ENCODE measurements at places on chromosomes 16 and 17. TPM values are rescaled to one million over a fixed set of nuclear protein-coding genes. Genes with fewer than 3 reads are reported as not detected.
A peak's percentile ranks its signal among the peaks of the same experiment; 100 is the strongest.

DNA sequence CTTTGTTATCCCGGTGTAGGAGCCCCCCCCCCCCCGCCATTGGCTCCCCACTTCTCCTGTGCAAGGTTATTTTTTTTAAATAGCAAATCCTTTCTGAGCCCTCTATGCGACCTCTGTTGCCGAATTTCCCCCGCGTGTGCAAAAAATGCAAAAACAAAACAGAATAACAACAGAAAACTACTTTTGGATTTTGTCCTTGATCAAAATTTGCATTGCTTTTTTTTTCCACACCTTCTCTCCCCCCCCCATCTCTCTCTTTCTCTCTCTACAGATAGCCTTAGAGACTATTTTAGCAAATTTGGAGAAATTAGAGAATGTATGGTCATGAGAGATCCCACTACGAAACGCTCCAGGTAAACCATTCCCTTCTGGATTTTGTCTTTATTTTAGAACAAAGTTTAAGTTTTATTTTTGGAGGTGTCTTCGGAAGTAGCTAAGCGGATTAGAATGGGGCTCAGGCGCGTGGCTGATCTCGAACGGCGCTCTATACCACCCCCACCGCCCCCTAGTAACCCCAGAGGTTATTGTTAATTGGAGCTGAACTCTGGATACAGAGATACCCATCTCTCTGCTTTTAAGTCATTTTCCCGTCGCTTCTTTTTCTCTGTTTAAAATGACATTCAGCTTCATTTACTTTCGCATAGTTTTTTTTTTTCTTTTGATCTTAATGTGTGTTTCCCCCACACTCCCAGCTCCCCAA is 1.0 kb downstream of the MSI2 start:
- peaks cover 7% of the 10 kb centered on the region for H3K36me3 ChIP-seq
- no peaks in the 10 kb centered on the region for H3K27me3 ChIP-seq
- no peak overlapping the region for H3K27ac ChIP-seq
- H3K4me1 ChIP-seq: peaks cover 16% of the 10 kb centered on the region

DNA sequence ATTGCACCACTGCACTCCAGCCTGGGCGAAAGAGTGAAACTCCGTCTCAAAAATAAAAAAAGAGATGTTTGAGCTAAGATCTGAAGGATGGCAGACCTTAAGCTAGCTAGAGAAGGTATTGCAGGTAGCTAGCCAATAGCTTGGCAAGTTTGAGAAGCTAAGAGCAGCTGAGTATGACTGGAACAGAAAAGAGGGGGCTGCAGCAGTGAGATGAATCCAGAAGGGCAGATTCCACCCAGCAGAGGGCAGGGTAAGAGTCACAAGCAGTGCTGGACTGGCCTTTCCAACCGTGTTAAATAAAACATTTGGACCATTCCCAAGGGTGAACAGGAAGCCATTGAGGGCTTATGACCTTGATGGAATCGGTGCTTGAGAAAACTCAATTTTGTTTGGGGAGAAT is 5.7 kb upstream of the PHAF1 start:
- H3K27ac ChIP-seq: no peak overlapping the region
- no peaks in the 10 kb centered on the region for H3K4me1 ChIP-seq
- no peak overlapping the region for H3K4me3 ChIP-seq

The PPP1R1B gene
- 3.1 TPM for total RNA-seq

DNA sequence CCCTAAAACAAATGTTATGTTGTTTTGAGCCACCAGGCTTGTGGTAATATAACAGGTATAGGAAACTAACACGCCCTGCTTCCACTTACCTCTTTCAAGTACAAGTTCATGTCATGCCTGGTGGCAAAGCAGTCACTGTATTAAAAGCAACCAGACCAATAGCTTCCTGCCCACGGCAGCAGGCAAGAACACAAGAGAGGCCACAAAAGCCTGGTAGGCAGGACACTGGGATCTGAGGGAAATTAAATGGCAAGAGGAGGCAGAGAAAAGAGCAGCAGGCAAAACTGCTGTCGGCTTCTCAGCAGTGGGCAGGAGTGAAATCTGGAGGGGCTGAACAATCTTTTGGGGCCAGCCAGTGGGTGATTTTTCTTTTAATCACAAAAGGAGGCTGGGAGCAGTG is 2.2 kb downstream of the CYTH1 start:
- H3K4me3 ChIP-seq: no peak overlapping the region
- peaks cover 14% of the 10 kb centered on the region for H3K4me1 ChIP-seq
- H3K36me3 ChIP-seq: no peaks in the 10 kb centered on the region
- no peak overlapping the region for H3K27ac ChIP-seq

DNA sequence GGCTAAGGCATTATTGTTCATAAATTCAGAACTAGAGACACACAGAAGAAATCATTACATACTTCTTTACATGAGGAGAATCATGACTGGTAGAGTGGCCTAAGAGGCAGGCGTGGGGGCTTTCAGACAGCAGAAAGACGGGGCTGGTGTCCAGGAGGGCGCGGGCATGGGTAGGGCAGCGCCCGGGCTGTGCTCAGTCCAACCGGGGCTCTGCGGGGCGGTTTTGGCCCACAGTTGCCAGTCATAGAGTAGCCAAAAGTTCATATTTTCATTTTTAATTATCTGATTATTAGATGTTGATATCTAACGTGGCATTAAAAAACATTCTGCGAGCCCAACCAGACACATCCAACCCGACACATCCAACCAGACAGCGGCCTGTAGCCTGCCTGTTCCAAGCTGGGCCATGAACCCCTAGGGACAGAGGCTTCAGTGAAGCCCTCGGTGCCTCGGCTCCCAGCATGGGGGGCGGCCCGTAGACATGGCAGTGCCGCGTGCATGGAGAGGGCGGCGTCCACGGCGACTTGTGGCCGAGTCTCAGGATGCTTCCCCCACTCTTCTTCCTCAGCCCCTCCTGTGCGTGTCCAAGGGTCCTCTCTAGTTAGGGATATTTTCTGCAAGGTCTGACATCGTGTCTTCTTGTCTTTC is 162.4 kb upstream of the CHMP6 start:
- no peak for DNase-seq
- peak overlapping the region; percentile 31 for H3K27ac ChIP-seq
- H3K4me1 ChIP-seq: peaks cover 49% of the 10 kb centered on the region
- peaks cover 15% of the 10 kb centered on the region for H3K36me3 ChIP-seq
- H3K27me3 ChIP-seq: no peaks in the 10 kb centered on the region

GRCh38 chr16:27240948-27241531 is 27.5 kb downstream of the NSMCE1 start:
- no peaks in the 10 kb centered on the region for H3K27me3 ChIP-seq
- peak; percentile 27 for DNase-seq
- H3K4me1 ChIP-seq: peaks cover 42% of the 10 kb centered on the region
- no peaks in the 10 kb centered on the region for H3K36me3 ChIP-seq
- no peak overlapping the region for H3K27ac ChIP-seq

The DLG4 gene
- total RNA-seq: 12.8 TPM

The SYT17 gene
- 11.8 TPM for total RNA-seq

DNA sequence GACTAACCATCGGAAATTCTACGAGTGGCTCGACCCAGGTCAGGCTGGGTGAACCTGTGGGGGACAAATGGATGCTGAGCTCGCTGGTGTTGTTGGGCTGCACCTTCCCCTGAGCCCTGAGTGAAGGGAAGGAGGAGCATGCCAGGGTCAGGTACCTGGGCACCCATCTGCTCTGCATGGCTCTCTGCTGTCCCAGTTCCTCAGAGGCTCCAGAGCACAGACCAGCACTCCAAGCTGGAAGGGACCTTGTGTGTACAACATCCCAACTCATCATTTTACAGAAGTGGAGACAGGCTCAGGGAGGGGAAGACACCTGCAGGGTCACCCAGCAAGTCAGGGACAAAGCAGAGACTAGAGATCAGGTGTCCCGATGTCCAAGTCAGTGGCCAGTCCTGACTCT is 84.9 kb upstream of the NLRP1 start:
- no peak overlapping the region for H3K27ac ChIP-seq
- no peaks in the 10 kb centered on the region for H3K27me3 ChIP-seq
- no peak overlapping the region for H3K4me3 ChIP-seq
- peaks cover 5% of the 10 kb centered on the region for H3K4me1 ChIP-seq
- H3K36me3 ChIP-seq: no peaks in the 10 kb centered on the region
- peak; percentile 15 for DNase-seq

GRCh38 chr17:7004398-7005253 is 7.8 kb upstream of the RNASEK start:
- H3K27me3 ChIP-seq: no peaks in the 10 kb centered on the region
- H3K27ac ChIP-seq: no peak overlapping the region
- peaks cover 7% of the 10 kb centered on the region for H3K36me3 ChIP-seq
- no peaks in the 10 kb centered on the region for H3K4me1 ChIP-seq

DNA sequence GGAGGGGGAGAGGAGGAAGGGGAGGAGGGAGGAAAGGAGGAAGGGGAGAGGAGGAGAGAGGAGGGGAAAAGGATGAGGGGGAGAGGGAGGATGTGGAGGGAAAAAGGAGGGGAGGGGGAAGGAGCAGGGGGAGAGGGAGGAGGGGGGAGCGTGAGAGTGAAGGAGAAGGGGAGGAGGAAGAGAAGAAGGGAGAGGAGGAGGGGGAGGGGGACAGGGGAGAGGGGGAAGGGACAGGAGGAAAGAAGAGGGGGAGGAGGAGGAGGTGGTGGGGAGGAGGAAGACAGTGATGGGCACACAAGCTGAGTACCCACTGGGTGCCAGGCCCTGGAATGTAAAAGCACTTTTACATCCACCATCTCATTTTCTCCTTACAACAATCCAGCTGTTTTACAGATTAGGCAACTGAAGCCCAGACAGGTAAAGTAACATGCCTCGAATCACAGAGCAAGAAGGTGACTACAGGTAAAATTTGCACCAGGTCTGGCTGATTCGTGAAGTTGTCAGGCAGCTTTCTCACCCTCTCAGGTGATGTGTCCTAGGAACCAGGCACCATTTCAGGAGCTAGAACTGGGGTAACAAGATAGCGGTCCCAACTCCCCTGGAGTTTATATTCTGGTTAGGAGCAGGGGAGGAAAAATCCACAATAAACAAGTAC is 10.0 kb upstream of the LITAF start:
- no peak overlapping the region for H3K4me3 ChIP-seq
- H3K4me1 ChIP-seq: peaks cover 4% of the 10 kb centered on the region
- no peaks in the 10 kb centered on the region for H3K36me3 ChIP-seq
- no peaks in the 10 kb centered on the region for H3K27me3 ChIP-seq
- H3K27ac ChIP-seq: no peak overlapping the region

- peak; percentile 89 for DNase-seq
- H3K36me3 ChIP-seq: no peaks in the 10 kb centered on the region
- peaks cover 15% of the 10 kb centered on the region for H3K4me1 ChIP-seq
- H3K27me3 ChIP-seq: no peaks in the 10 kb centered on the region
- no peak overlapping the region for H3K27ac ChIP-seq
These were observed 28.2 kb downstream of the ACTG1 start for GRCh38 chr17:81484195-81484979.

- H3K36me3 ChIP-seq: no peaks in the 10 kb centered on the region
- H3K4me3 ChIP-seq: no peak overlapping the region
- DNase-seq: no peak
- no peaks in the 10 kb centered on the region for H3K27me3 ChIP-seq
- no peak overlapping the region for H3K27ac ChIP-seq
- peaks cover 8% of the 10 kb centered on the region for H3K4me1 ChIP-seq
These were observed 49.2 kb upstream of the NLK start for GRCh38 chr17:27993161-27993695.

DNA sequence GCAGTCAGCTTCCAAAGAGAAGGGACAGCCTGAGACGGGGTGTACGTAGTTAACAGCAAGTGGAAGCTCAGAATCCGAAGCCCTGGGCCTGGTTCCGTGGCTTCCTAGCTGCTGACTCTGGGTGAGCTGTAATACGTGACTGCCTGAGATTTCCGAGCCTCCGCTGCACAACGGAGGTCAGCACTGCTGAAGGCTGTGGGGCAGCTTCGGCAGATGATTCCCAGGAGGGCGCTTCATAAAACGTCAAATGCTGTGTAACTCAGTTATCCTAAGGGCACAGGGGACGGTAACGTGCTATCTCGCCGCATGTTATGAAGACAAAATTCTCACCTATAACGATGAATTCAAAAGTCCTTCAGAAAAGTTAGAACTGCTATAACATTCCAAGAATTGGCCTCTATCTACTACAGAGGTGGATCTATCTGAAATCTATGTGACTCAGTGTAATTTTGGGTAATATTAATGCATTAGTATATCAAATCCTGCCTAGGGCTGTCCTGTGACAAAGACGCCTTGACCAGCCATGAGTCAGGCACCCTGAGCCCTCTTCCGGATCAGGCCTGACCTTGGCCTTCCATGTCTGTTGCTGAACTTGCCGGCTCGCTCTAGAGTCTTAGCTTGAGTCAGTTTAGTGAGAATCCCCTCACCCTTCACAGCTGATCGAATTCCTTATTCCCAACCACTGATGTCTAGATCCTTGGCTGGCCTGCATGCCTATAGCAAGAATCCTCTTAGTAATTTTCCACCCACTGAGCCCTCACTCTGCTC is 43.5 kb downstream of the MARF1 start:
- H3K27ac ChIP-seq: no peak overlapping the region
- DNase-seq: peak; percentile 7
- no peak overlapping the region for H3K4me3 ChIP-seq
- no peaks in the 10 kb centered on the region for H3K4me1 ChIP-seq
- peaks cover 7% of the 10 kb centered on the region for H3K36me3 ChIP-seq
- no peaks in the 10 kb centered on the region for H3K27me3 ChIP-seq

GRCh38 chr17:32298721-32299579 is 33.3 kb downstream of the RHBDL3 start:
- no peaks in the 10 kb centered on the region for H3K36me3 ChIP-seq
- H3K4me1 ChIP-seq: no peaks in the 10 kb centered on the region
- H3K27me3 ChIP-seq: no peaks in the 10 kb centered on the region
- H3K27ac ChIP-seq: no peak overlapping the region

- H3K4me3 ChIP-seq: no peak overlapping the region
- H3K27me3 ChIP-seq: no peaks in the 10 kb centered on the region
- no peak overlapping the region for H3K27ac ChIP-seq
- H3K4me1 ChIP-seq: no peaks in the 10 kb centered on the region
- DNase-seq: no peak
These were observed 59.2 kb downstream of the ANKRD11 start for GRCh38 chr16:89431158-89431584.

GRCh38 chr17:80816241-80817103 is 175.2 kb upstream of the CHMP6 start:
- no peak overlapping the region for H3K27ac ChIP-seq
- H3K36me3 ChIP-seq: peaks cover 4% of the 10 kb centered on the region
- no peak overlapping the region for H3K4me3 ChIP-seq
- no peaks in the 10 kb centered on the region for H3K27me3 ChIP-seq
- peaks cover 9% of the 10 kb centered on the region for H3K4me1 ChIP-seq

- H3K27ac ChIP-seq: no peak overlapping the region
- DNase-seq: no peak
- H3K27me3 ChIP-seq: no peaks in the 10 kb centered on the region
These were observed 240.7 kb downstream of the CDH13 start for GRCh38 chr16:82867485-82867884.

The HS3ST3B1 gene
- total RNA-seq: 0.33 TPM

- DNase-seq: no peak
- no peaks in the 10 kb centered on the region for H3K27me3 ChIP-seq
- peaks cover 11% of the 10 kb centered on the region for H3K4me1 ChIP-seq
- no peak overlapping the region for H3K27ac ChIP-seq
- H3K36me3 ChIP-seq: no peaks in the 10 kb centered on the region
- H3K4me3 ChIP-seq: no peak overlapping the region
These were observed 5.4 kb downstream of the RNF222 start for GRCh38 chr17:8392274-8392673.

GRCh38 chr16:83588070-83588469 is 219.7 kb upstream of the HSBP1 start:
- H3K4me1 ChIP-seq: no peaks in the 10 kb centered on the region
- 0 out of 2 replicates have a peak, but pooled peaks cover 4% of the 10 kb centered on the region for H3K27me3 ChIP-seq
- H3K27ac ChIP-seq: no peak overlapping the region
- DNase-seq: no peak

- H3K4me1 ChIP-seq: peaks cover 12% of the 10 kb centered on the region
- no peak overlapping the region for H3K4me3 ChIP-seq
- no peaks in the 10 kb centered on the region for H3K27me3 ChIP-seq
- no peak for DNase-seq
- no peak overlapping the region for H3K27ac ChIP-seq
These were observed 28.1 kb downstream of the WSCD1 start for GRCh38 chr17:6098050-6098822.
